ENCODE measurements at places on chromosomes 12 and 14. TPM values are rescaled to one million over a fixed set of nuclear protein-coding genes. Genes with fewer than 3 reads are reported as not detected.

TAS2R9 gene
- total RNA-seq: not detected

EFS gene
- total RNA-seq: 2.3 TPM

C12orf56 gene
- 0.74 TPM for total RNA-seq

ADAM21 gene
- total RNA-seq: not detected

LBHD2 gene
- not detected for total RNA-seq

DIO2 gene
- total RNA-seq: 0.37 TPM

CYP46A1 gene
- 0.25 TPM for total RNA-seq

DENND5B gene
- total RNA-seq: 3.9 TPM

AMN gene
- total RNA-seq: 239 TPM

MYF6 gene
- total RNA-seq: not detected

TAS2R43 gene
- not detected for total RNA-seq

CCDC184 gene
- 0.35 TPM for total RNA-seq

BICDL1 gene
- total RNA-seq: 11.1 TPM

DGLUCY gene
- total RNA-seq: 67.3 TPM

RAD9B gene
- total RNA-seq: 0.19 TPM

SYT1 gene
- total RNA-seq: 3.2 TPM

SLC39A5 gene
- 158 TPM for total RNA-seq

LRFN5 gene
- 0.37 TPM for total RNA-seq

REM2 gene
- 0.30 TPM for total RNA-seq

SLC4A8 gene
- 1.1 TPM for total RNA-seq

IGF1 gene
- total RNA-seq: 3.2 TPM

UNG gene
- 68.3 TPM for total RNA-seq

PLD4 gene
- total RNA-seq: not detected

A2M gene
- total RNA-seq: 105 TPM

GALNT16 gene
- 0.22 TPM for total RNA-seq

PROX2 gene
- total RNA-seq: not detected

All from colonic mucosa (tissue), 4 donors.